ENCODE measurements at places on chromosomes 6 and 20. TPM values are rescaled to one million over a fixed set of nuclear protein-coding genes. Genes with fewer than 3 reads are reported as not detected.

GRCh38 chr20:3203315-3204123, 963 bp downstream of the DDRGK1 start:
- no peak for DNase-seq

Gene ZBTB46
- total RNA-seq: 16.5 TPM

GRCh38 chr20:21048841-21049273, 57.3 kb downstream of the LINC00237 start:
- DNase-seq: no peak

DNA sequence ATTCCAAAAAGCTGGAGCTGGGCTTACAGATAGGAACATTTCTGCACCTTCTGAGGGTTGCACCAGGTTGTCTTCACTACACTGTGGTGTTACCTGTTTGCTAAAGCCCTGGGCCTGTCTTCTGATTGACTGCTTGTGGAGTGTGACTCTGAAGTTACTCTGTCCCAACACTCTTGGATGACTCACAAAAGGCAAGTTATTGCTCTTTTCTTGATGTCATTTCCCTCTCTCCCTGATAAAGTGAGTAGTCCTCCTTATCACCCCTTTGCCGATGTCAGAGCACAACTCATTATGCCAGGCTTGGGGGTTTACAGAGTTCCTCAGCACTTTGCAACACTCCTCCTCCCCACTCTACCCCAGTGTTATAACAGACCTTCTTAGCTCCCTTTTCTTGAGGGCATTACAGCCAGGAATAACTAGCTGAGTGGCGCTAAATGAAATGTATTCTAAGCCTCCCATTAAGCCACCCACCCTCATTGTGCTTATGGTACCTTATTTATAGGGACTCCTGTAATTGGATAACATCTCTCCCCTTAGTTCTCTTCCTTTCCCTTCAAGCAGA, 36.1 kb upstream of the NKX2-4 start:
- no peak for DNase-seq

DNA sequence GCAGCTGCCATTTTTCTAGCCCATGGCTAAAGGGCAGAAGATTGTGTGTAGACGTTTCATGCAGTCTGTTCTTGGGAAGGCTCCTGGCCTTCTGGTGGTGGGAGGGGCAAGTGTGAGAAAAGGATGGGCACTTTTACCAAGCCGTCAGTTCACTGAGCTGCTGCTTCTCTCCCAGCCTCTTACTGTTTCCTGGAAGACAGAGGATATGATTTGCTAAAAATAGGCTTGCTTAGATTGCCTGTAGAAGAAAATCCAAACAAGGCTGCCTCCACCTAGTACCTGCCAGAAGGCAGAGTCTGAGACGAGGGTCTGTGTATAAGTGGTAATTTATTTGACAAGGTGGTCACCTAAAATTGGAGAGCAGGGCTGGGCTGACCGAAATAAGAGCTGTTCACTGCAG, 7.5 kb downstream of the KIZ start:
- DNase-seq: no peak

DNA sequence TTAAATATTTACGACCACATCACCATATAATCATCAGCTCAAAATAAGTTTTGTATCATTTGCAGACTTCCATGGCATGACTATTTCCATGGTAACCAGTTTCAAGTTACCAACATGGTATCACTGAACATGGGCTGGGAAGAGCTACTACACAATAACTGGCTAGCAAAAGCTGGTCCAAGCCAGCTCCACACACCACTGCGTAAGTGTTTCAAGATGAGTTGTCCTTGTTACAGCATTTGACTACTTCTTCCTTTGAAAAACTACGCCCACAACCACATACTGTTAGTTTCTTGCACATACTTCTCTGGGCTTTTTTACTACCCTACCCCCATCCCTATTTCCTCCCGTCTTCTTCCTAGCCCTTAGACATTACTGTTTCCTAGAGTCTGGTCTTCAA, 8.5 kb downstream of the CD164 start:
- DNase-seq: no peak

GRCh38 chr6:109336221-109336961, 45.9 kb downstream of the CD164 start:
- DNase-seq: no peak

Gene ADAM33
- 3.5 TPM for total RNA-seq

- DNase-seq: no peak
Observed at GRCh38 chr6:81734500-81735150, 17.9 kb downstream of the TENT5A start.

- no peak for DNase-seq
Observed at GRCh38 chr6:41040101-41040939, 1.3 kb upstream of the UNC5CL start.

GRCh38 chr20:44153636-44154043, 33.3 kb downstream of the JPH2 start:
- DNase-seq: no peak

Gene LBP
- total RNA-seq: not detected

GRCh38 chr20:16178546-16179135, 394.6 kb downstream of the KIF16B start:
- no peak for DNase-seq

DNA sequence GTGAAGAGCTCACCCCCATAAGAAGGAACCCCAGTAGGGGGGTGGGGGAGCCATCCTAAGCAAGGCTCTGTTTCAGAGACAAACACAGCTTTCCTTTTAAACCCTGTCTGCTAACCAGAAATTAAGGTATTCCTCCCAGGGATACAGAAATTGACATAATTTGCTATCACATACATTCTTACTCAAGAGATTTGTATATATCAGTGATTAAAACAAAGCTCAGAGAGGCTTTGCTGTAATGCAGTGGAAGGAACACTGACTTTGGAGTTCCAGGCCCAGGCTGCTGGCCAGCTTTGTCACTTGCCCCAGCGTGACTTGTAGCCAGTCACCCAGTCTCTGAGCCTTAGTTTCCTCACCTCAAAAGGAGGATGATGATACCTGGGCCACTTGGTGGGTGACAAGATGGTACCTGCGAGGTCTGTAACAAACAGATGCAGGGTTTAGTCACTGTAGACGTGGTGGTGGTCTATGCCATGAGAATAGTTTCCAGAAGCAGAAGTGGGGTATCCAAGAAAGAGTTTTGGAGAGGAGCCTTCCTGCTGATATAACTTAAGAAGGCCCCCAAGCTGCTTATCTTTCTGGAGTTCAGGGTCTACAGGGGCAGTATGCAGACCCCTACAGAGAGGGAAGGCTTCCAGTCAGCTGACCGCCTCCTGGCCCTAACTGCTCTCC, 3.2 kb upstream of the FOXF2 start:
- no peak for DNase-seq

Gene GPR6
- total RNA-seq: not detected

- peak; percentile 52 for DNase-seq
Observed at GRCh38 chr20:46004889-46005473, 3.7 kb upstream of the MMP9 start.

Gene PCK1
- total RNA-seq: 22.0 TPM

GRCh38 chr6:34817446-34817845, 25.6 kb downstream of the BLTP3A start:
- DNase-seq: no peak

Gene GSTA2
- total RNA-seq: not detected

GRCh38 chr6:6631534-6632276, 43.2 kb downstream of the LY86 start:
- no peak for DNase-seq

DNA sequence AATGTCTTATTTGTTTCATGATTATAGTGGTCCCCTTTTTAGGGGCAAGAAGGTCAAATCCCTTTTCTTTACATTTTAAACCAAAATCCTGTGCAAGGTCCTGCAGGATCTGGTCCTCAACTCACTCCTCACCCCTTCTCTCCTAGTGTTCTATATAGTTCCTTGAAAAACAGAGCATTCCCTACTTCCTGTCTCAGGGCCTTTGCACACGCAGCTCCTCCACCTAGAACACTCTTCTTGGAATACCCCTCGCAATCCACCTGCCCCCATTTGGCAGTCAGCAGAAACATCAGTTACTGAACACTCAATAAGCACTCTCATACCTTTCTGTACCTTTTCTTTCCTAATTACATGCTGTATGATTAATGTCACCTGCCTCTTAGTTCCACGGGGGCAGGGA, 3.2 kb upstream of the ATP5F1E start:
- no peak for DNase-seq
